ENCODE measurements at places on chromosomes 16 and 17.

- DNase-seq: no peak
Observed at GRCh38 chr16:25709213-25709612, 17.5 kb downstream of the HS3ST4 start.

DNA sequence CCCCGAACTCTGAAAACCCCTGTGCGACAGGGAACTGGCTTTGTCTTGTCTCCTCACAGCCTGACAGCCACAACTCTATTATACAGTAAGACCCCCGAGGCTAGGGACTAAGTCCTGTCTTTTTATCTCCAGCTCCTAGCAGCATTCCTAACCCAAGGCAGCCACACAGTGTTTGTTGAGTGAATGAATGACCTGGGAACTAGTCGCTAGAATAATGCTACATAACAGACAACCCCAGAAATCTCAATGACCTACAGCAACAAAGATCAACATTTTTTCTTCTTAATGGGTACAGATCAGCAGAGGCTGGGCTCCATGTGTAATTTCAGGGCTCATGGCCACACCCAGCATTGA, 71.4 kb upstream of the TNRC6C start:
- no peak for DNase-seq

GRCh38 chr17:34481779-34482178, 97.6 kb upstream of the TMEM132E start:
- DNase-seq: no peak

GRCh38 chr16:11667221-11667823, 933 bp upstream of the SNN start:
- DNase-seq: no peak

GRCh38 chr16:65688301-65688700, 566.4 kb upstream of the CDH11 start:
- DNase-seq: no peak

DNA sequence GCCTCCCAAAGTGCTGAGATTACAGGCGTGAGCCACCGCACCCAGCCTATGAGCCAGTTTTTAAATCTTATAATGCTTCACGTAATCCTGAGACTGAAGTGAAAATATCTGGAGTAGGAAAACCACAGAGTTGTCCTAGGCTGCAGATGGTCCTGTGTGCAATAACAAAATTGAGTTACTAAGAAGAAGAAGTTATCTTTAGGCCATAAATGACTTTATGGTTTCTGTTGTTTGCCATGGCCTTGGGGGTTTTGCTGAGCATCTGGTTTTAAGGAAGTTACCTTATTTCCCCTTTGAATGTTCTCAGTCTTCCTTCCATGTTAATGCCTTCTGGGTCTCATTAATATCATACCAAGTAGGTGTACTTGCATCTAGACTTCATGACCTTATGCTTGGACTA, 16.5 kb downstream of the NMT1 start:
- no peak for DNase-seq

DNA sequence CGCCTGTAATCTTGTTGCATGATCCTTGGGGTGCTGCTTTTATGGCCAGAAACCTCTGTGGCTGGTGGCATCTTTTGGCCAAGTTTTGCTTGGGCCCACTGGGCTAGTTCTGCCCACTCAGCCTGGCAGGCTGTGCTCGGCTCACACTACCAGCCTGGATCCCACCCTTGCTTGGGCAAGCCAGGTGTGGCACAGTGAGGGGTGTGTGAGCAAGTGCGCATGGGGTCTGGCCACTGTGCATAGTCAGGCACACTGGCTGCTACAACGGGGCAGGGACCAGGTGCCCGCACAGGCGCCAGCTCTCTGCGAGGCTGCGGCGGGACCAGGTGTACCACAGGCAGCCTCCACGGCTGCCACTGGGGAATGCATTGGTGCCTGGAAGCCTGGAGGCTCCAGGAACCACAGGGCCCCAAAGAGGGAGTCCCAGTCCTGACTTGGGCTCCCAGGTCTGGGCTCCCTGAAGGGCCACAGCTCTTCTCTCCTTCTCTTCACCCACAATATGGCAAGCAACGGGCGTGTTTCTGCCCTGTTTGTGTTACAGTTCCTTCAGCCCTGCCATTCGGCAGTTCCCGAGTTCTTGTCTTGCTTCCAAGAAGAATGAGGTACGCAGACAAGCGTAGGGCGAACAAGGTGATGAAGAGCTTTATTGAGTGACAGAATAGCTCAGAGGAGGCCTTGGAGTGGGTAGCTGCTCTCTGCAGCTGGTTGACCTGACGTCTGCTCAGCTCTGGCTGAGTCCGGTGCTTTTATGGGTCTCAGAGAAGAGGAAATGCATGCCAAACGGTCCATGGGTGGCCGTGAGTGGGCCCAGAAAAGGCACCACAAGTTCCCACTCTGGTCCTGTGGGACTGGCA, 26.7 kb upstream of the PRM1 start:
- no peak for DNase-seq

- peak; percentile 44 for DNase-seq
Observed at GRCh38 chr17:32520104-32520701, 33.4 kb downstream of the CDK5R1 start.

DNA sequence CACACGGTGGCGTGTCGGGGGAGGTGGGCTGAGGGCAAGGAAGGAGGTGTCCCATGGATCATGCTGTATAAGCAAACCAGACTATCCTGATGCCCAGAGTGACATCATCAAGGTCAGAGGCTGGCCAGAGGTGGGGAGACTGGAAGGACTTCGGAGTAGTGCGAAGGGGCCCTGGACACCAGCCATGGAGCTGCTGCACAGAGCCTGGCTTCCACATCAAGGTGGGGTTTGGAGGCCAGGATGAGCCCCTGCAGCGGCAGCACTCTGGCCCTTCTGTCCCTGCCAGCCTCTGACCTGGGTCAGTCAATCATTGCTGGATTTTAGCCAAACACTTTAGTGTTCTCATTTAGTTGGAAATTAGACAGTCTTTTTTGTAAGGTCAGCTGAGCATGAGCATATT, 34.8 kb downstream of the MED13 start:
- no peak for DNase-seq

DNA sequence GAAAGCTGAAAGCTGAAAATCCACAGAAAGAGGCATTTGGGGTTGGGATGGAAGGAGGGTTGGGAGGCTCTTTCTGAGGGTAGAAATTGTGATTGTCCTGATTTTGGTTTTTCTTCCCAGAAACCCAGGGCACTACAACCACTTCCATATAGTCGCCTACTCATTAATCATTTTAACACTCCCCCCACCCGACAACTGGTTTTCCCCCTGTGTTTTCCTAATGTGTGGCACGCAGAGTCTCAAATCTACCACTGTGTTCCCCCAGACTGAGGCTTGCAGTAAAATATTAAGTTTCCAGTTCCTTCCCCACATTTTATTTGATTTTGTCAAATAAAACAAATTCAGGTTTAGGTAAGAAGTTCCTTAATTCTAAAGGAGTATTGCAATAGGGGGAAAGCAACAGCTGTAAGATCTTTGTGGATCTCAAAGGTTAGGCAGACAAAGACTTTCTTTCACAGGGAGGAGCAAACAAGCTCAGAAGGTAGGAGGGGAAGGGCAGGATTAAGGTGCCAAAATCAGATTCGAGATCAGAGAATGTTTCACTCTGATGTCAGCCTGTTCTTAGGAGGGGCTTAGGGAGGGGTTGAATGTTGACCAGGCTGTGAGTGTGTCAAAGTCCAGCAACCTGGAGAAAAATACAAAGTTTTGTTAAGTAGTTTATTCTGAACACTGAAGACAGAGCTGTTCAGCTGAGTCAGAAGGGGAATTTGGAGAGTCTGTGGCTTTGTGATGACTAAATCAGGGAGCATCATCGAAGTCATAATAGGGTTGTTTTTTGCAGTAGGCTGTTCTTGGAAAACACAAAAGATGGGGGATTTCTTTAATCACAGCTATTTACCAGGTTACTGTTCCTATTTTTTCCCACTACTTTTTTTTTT, 3.6 kb downstream of the ZNF267 start:
- DNase-seq: no peak

GRCh38 chr16:4557973-4558372, 1.8 kb downstream of the C16orf96 start:
- no peak for DNase-seq

DNA sequence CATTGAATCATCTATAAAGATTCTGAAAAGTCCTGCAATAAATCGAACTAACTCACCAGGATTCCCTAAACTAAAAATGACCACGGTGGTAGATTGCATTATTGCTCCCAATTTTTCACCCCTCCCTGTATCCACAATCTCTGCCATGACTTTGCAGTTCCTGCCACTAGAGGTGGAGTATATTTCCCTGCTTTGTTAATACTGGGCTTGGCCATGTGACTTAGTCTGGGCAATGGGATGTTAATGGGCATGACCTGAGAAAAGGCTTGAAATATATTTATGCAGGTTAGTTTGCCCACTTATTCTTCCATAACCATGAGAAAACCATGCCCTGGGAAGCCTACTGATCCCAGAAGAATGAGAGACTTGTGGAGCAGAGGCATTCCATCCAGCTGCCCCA, 59.1 kb downstream of the NOG start:
- no peak for DNase-seq

- DNase-seq: no peak
Observed at GRCh38 chr17:8632061-8632460, 1.5 kb upstream of the MYH10 start.

GRCh38 chr17:42005166-42005565, 12.1 kb downstream of the DNAJC7 start:
- no peak for DNase-seq

GRCh38 chr17:21689604-21690003, 2.7 kb upstream of the KCNJ18 start:
- DNase-seq: no peak

GRCh38 chr16:84498223-84498610, 6.2 kb downstream of the MEAK7 start:
- DNase-seq: no peak

GRCh38 chr16:57810197-57811031, 8.1 kb upstream of the KIFC3 start:
- no peak for DNase-seq

GRCh38 chr17:13813347-13814240, 211.9 kb upstream of the HS3ST3A1 start:
- no peak for DNase-seq

DNA sequence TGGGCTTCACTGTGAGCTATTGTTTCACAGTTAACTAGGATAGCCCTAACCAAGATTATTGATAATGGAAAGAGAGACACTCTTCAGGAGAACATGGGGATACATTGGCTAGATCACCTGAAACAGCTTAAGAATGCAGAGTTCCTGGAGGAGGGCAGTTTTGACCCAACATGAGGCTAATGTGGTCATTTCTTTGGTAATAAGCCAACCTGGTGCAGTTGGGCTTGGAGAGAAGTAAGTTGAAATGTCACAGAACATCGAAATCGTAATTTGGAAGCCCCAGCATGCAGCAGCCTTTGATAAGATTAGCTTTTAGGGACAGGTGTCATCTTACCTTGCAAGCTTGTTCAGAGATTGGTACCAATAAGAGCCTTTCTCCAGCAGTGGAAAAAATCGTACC, 556.6 kb upstream of the GOT2 start:
- DNase-seq: no peak

DNA sequence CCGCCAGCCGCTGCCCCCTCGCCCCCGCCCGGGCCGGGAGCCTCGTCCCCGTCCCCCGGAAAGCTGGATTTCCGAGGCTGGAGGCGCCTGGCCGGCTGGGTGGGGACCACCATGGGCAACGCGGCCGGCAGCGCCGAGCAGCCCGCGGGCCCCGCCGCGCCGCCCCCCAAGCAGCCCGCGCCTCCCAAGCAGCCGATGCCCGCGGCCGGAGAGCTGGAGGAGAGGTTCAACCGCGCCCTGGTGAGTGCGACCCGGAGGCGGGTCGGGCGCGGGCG, 266 bp downstream of the FMNL1 start:
- DNase-seq: no peak

GRCh38 chr17:29686993-29687590, 64.4 kb upstream of the CORO6 start:
- no peak for DNase-seq

- DNase-seq: no peak
Observed at GRCh38 chr17:9221922-9222180, 200.5 kb downstream of the NTN1 start.

DNA sequence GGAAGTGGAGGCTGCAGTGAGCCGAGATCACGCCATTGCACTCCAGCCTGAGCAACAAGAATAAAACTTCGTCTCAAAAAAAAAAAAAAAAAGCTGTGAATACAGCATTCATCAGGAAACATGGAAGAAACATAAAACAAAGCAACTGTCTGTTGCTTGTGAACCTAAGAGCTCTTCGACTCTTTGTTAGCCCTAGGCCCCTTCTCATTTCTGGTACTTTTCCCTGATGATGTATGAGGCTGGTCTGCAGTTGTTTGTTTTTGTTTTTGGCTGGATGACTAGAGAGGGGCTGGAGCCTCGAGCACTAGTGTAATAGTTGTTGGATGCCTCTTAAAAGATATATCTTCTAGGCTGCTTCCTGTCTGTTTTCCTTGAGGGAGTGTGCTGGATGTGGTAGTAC, 113.5 kb downstream of the MAP2K6 start:
- no peak for DNase-seq

DNA sequence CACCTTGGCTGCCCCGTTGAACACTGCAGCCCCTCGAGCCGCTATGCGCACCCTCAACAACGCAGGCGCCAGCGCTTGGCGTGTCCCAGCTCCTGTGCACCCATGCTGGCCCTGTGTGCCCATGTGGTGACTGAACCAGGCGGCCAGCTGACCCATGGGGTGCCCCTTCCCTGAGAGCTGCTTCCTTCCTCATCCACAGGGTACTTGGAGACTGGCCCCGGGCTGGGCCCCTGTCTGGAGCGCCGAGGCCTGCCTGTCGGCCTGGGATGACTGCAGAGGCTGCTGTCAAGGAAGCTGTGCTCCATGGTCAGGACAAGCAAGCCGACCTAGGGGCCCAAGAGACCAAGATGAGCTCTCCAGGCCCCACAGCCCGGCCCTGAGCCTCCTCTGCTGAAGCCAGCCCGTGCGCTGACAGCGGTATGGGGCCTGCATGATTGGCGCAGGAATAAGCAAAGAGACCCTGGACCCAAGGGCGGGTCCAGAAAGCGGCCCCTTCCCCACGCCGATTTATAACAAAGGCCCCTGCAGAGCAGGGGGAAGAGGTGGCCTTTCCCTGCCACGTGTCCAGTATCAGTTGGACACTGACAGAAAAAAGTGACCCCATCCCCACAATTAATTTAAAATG, 21.6 kb upstream of the BAHCC1 start:
- DNase-seq: no peak

DNA sequence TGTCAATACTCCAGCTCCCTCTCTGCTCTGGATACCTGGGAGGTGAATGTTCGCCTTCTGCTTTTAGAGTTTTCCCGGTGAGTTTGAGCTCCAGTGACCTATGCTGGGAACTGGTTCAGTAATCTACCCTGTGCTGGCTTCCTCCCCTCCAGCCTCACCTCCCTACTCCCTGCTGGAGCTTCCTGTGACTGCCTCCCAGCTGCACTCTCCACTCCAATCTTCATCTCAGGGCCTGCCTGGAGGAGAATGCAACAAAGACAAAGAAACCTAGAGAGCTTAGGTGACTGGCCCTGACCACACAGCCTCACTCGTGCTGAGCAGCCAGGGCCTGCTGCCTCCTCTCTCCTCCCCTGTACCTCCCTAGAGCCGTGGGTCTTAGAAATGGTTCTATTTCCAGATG, 101.6 kb upstream of the FOXF1 start:
- DNase-seq: no peak
